GM18507 (cell line): ENCODE measurements at places on chromosomes 6 and 20.

DNA sequence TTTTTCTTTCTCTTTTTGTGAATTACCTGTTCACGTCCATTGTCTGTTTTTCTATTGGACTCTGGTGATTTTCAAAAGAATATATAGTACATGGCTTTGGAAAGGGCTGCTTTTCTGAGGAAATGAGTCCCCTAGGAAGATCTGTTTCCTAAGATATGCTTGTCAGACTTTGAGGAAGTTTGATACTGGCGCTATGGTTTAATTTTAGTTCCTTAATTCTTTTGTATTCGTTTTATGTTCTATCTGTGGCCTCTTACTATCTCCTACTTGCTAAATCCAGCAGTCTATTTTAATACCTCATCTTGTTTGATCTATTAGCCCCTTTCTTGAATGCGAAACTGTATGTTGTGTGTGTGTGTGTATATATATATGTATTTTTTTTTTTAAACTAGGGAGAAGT, 101.9 kb downstream of the LIN28B start:
- DNase-seq: no peak

DNA sequence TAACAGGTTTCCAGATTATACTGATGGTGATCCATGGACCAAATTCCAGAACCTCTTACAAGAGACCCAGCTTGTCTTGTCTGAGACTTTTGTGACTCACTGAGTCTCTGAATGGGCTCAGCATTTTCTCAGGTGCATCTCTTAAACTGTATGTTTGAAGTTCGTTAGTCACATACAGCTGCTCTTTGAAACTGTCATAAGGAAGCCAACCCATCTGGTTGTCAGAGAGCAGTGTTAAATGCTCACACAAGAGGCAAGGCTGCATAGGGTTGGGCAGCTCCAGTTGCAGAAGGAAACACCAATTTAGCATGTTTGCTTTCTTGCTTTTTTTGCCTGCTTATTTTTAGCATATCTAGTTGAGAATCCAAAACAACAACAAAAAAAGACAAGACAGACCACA, 47.1 kb downstream of the TRIM27 start:
- no peak for DNase-seq

DNA sequence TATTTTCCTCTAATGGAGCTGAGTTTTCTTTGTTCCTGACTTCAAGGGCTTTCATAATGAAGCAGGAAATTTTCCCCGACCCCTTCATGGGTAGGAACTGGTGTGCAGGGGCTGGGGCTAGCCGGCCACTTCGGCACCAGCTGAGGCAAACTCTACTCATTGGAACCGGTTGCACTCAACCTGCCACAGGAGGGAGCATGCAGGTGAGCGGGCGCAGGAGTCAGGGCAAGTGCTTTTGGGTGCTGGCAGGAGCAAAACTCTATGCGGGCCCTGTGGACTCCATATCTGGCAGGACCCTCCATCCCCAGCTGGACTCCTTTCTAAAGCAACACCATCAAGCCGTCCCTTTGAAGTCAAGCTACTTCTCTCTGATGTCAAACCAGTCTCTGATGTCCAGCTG, 244.2 kb downstream of the EPM2A start:
- no peak for DNase-seq

GRCh38 chr6:140758169-140758877, 1374.4 kb upstream of the GJE1 start:
- DNase-seq: no peak

DNA sequence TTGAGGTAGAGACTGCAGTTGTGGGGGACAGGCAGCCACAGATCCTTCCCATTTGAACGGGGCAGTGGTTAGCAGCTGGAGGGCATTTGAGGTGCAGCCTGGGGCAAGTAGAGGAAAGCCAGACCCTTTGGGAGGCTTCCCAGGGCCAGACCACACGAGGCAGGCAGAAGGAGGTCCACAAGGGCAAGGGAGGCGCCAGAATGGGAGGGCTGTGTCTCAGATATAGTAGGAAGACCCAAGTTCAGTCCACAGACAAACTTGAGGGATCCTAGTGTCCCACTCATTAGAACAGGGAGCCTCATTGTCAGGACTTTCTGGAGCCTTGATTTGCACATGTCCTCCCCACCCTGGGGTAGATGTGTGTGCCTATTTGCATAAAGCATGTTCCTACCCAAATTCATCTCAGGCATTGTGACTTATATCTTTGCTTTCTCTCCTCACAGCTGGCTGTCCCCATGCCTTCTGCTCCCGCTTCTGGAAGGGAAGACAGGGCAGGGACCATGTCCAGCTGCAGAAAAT, 166.0 kb downstream of the VEGFA start:
- no peak for DNase-seq

DNA sequence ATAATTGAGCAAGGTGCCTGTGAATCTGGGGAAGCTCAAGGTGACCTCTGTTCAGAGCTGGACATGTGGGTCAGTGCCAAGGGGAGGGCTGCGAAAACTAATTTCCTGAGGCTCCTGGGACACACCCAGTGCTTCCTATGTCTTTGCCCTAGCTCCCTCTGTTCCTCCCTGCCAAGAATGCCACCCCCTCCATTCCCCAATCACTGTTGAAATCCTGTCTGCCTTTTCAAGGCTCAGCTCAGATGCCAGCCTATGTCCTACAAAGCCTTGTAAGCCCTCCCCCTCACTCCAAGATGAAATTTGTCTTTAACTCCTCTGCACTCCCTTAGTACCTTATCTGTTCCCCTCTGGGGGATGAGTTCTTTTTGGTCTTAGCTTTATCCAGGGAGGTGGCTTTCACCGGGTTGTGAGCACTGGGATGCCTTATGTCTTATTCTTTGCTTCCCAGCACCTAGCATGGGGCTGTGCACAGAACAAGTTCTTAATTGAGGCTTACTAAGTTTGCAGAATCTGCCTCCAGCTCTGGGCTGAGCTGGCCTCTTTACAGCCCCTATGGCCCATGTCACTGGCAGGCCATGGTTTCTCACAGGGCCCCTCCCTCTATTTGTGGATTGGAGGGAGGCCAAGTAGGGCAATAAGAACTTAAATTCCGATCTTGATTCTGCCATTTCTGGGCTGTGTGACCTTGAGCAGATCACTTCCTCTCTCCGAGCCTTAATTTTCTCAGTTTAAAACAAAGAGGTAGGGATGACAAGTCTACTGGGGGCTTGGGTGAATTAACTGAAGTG, 51.5 kb upstream of the EPB41L1 start:
- no peak for DNase-seq

DNA sequence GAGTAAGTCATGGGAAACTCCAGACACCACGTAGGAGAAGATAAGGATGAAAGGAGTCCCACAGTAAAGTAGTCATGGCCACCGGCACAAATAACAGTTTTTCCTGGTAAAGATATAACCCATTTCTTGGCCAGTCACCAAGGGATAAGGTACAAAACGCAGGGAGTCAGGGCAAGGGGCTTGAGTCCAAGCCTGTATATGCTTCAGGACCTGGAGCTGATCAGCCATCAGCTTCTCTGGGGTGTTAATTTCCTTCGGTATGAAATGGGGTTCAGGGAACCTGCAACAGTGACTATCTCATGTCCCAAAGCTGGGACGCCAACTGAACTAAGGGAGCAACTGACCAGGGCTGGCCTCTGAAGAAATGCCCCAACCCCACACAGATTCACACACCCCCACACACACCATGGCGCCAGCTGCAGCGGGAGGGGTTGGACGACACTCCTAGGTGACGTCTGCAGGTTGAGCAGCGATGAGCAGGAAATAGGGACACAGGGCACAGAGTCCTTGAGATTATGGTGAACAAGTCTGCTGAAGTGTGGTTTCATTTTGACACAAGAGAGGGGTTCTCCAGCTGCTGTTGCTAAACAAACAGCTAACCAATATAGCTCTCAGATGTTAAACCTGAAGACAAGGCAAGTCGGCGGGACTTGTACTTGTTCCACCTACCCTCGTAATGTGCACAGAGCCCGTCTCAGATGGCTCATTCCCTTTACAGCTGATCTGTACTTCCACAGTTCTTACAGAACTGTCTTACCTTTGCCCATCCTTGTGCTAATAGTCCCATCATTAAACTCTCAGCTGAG, 7.4 kb upstream of the ADTRP start:
- DNase-seq: peak; percentile 76

DNA sequence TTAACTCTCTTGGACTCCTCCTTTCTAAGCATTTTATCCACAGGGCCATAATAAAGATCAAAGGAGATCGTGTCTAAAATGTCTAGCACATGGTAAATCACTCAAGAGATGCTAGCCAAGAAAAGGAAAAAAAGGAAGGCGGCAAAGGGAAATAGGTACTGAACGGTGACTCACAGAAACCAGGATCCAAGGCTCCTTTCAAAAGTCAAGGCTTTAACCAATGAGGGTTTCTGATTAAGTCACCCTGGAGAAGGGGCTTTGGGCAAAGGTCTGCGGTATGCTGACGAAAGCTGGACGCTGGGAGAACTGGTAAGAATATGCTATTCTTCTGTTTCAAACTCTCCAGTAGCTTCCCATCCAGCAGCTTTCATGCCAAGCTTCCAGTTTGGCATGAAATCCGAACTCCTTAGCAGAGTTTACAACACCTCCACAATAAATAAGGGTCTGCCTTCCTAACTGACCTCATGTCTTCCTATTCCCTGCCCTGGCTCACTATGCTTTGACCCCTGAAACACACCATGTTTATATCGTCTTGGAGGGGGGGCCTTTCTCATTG, 1.0 kb downstream of the TOMM34 start:
- no peak for DNase-seq

DNA sequence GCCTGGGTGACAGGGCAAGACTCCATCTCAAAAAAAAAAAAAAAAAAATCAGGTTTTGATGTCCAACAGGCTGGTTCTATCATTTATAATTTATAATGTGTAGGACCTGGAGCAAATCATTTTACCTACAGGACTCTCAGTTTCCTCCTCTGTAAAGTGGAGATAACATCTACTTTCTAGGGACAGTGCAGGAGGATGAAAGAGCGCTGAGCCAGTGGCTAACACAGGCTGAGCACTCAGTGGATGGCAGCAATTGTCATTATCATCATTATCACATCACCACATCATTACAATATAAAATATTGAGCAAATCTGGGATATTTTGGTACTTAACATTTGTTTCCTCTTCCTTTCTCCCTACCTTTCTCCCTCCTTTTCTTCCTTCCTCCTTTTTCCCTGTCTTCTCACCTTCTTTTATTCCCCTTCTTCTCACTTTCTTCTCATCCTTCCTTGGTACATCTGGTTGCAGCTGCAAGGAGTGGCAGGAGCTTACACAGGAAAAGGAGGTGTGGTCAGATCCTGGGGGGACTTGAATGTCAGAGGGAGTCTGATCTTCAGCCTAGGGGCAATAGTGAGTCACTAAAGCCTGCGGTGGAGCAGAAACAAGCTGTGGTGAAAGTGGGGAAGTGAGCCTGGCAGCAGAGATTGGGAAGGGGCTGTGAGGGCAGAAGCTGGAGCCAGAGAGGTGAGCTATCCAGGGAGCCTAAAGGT, 24.6 kb upstream of the CTNNBL1 start:
- no peak for DNase-seq

- DNase-seq: no peak
Observed at GRCh38 chr6:116662202-116662601, 6.4 kb downstream of the ZUP1 start.

DNA sequence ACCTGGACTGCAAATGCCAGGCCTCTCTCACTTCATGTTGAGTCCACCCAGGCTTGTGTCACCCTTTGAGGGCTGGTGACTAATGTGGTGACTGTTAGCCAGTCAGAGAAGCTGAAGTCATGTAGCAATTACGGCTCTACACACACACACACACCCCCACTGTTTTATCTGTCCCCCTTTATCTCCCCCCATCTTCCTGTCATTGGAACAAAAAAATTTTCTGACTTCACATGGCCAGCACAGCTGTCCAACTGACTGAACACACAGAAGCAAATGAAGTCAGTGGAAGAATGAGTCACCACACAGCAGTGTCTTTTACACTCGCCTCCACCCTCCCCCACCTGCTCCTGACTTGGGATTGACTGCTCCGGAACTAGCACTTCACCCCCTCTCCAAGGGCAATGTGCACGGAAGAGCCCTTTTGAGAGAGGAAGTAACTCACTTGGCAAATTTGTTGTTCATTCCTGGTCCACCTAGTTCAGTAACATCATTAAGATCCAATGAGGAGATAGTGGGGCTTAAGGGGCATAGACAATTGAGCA, 198.0 kb downstream of the RNF144B start:
- DNase-seq: no peak

DNA sequence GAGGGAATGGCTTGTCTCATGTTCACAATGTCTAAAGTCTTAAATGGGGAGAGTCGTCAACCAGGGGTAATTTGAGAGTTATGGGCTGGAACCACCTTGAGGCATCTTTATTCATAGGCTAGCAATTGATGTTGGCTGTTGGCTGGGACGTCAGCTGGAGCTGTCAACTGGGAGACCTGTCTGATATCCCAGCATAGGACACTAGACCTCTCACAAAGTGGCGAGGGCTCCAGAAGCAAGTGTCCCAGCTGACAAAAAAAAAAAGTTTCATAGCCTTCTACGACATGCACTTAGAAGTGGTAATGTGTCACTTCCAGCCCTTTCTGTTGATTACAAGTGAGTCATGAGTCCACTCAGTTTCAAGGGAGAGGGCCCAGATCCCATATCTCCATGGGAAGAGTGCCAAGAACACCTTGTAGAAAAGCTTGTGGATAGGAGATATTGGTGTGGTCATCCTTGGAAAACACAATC, 278.0 kb downstream of the ESR1 start:
- DNase-seq: no peak

DNA sequence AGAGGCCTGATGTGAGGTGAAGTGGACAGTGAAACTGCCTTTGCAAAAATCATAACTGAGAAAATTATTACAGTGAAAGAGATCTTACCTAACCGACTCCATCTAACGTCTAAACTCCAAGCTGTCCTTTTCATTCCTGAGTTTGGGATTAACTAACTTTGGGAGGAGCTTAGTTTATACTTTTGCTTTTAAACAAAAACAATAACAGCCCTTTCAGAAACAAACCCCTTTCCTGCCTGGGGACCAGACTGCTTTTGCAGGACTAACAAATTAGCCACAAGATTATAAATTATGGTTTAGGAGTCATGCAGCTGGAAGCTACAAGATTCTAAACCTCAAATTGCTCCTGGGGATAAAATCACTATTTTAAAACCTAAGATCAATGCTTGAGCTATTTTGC, 38.6 kb upstream of the HFE start:
- no peak for DNase-seq

DNA sequence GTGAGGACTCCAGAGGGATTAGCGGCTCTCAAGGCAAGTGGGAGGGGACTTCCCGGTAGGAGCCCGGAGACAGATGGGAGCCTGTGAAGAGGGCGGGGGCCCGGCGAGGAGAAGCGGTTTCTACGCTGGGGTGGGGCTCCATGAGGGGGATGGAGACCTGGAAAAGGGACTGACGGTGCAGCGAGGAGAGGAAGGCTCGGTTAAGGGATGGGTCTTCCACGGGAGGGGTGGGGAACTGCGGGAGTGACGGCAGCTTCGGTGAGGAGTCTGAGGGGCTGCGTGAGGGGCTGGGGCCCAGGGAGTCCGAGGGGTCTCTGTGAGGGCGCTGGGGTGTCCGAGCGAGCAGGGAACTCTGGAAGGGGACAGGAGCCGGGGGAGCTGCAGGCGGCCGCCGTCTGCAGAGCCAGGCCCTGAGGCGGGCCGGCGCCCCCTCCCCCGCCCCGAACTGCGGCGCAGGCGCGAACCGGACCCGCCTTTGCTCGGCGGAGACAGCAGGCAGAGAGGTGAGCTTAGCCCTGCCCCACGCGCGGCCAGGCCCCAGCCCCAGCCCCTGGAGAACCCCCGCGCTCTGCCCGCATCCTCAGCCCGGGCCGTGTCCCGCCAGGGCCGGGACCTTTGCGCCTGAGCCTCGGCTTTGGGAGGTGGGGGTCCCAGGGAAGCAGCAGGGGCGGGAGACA, at the start of gene NRSN2:
NRSN2 (plus strand) TSS at position 472 of the 677 bp plus-strand sequence. CDS start 2,533 bp downstream, outside the sequence.
- DNase-seq: peak; percentile 40
